ENCODE measurements at places on chromosomes 3 and 15. TPM values are rescaled to one million over a fixed set of nuclear protein-coding genes. Genes with fewer than 3 reads are reported as not detected.
A peak's percentile ranks its signal among the peaks of the same experiment; 100 is the strongest.

The WDR93 gene
- 0.10 TPM for polyA plus RNA-seq

DNA sequence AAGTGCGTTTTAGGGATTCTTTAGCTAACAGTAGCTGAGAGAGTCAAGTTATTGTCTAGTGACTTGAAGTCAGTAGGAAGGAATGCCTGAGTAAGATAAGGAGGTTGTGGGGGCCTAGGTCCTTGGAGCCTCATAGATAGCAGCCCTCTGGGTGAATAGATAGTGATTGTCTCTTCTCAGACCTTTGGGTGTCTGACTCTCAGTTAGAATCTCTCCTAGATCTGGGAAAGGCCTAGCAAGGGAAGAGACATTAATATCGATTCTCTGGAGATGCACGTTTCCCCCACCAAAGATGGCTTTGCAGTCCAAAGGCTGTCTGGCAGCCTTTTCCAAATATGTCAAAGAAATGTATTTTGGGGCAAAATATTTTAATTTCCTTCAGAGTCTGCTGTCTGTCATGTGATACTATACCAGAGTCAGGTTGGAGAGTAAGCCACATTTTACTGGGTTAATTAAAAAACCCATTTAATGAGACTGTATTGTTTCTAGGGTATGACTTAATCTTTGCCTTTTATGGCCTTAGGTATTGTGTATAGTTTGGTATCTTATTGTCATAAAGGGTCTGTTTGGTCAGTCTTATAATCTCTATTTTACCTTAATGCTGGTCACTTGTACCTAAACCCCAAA, 92.2 kb downstream of the ST6GAL1 start:
- DNase-seq = no peak

GRCh38 chr15:81166636-81167305, 29.9 kb upstream of the IL16 start:
- DNase-seq = no peak

- DNase-seq = no peak
Measured at GRCh38 chr3:17747174-17747889, 4.9 kb upstream of the TBC1D5 start.

The DUOX1 gene
- polyA plus RNA-seq = 1.8 TPM

DNA sequence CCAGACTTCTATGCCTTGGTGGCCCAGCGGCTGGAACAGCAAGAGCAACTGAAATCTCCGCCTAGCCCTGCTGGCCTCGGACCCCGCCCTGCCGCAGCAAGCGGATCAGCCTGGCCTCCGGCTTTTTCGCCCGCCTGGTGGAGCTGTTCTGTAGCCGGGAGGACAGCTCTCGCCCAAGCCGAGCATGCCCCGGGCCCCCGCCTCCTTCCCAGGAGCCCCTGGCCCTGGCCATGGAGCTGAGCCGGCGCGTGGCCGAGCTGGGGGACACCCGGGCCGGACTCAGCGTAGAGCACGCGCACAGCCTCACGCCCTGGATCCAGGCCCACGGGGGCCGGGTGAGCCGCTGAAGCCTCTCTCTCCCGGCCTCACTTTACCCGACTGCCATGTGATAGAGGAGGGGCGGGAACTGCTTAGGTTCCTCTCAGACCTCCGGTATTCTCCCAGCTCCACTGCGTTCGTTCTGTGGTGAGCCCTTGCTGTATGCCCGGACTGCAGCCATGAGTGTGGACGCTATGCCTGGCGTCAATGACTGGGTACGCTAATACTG, 24.1 kb upstream of the MRPL3 start:
- DNase-seq = peak; percentile 76

The CX3CR1 gene
- not detected for polyA plus RNA-seq

DNA sequence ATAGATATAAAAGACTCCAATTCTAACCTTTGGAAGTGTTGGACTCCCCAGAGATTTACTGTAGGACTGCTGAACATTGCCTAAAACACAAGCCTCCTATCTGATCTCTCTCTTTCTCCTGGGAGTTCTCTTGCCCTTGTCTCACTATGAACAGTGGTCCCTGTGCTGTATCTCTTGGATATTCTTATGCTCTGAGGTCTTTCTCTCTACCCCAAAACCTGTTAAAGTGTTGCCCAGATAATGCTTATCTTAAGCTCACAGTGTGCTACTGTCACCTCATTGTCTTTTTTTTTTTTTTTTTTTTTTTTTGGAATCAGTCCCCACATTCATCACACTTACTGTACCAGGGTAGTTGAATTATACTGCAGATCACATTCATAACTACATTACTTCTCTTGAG, 131.0 kb upstream of the CBLB start:
- DNase-seq = no peak
